ENCODE measurements at places on chromosomes 7 and 10. TPM values are rescaled to one million over a fixed set of nuclear protein-coding genes. Genes with fewer than 3 reads are reported as not detected.

HABP2 gene
- total RNA-seq, result not detected

AVL9 gene
- total RNA-seq, result 20.5 TPM

ARL4A gene
- 14.7 TPM for total RNA-seq

GPR26 gene
- not detected for total RNA-seq

POLR1F gene
- 16.0 TPM for total RNA-seq

POLR2J2 gene
- total RNA-seq, result 0.40 TPM

CTNNA3 gene
- under 0.01 TPM for total RNA-seq

BICC1 gene
- 37.6 TPM for total RNA-seq

SAMD9 gene
- total RNA-seq, result 7.7 TPM

ANKRD7 gene
- total RNA-seq, result 0.91 TPM

LIPF gene
- not detected for total RNA-seq

INSYN2A gene
- 0.91 TPM for total RNA-seq

HOXA11 gene
- total RNA-seq, result not detected
